Spinal cord (tissue), 10 donors: ENCODE measurements at places on chromosomes 5 and 9.

DNA sequence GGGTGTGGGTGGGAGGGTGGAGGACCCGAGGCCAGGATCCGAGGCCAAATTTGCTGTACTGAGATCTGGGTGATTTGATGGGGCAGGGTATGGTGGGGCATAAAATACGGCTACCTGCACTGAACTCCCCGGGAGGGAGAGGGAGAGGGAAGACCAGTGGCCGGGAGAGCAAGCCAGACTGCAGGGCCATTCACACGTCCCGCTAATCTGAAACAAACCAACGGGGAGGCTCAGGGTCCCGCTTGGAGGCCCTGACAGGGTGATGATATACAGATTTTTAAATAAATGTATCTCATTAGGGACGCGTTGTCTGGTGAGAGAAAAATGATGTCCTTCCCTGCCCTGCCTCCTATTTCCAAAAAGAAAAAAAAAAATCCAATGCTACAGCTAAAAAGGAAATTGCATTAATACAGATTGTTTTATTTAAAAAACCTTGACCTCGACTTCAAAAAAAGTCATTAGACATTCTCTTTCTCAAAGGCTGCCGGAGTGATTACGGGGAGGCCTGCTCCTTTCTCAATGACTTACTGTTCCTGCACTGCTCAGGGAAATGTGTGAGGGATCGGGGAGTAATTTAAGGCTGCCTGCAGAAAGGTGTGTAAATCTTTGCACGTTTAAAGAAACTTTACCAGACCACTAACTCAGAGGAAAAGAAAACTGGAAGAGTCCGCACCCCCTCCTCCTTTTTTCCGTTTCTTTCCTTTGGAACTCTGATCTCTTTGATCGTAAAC lies 11.5 kb upstream of the PRRX2 start:
- DNase-seq = no peak

GRCh38 chr5:61461926-61462325 lies 129.9 kb downstream of the ZSWIM6 start:
- DNase-seq = no peak

GRCh38 chr5:63439537-63439936 lies 522.7 kb downstream of the HTR1A start:
- DNase-seq = no peak

- DNase-seq = no peak
Measured at GRCh38 chr5:119177226-119177625, 106.3 kb downstream of the DMXL1 start.

GRCh38 chr5:117623042-117623805 lies 1048.6 kb upstream of the SEMA6A start:
- DNase-seq = no peak

DNA sequence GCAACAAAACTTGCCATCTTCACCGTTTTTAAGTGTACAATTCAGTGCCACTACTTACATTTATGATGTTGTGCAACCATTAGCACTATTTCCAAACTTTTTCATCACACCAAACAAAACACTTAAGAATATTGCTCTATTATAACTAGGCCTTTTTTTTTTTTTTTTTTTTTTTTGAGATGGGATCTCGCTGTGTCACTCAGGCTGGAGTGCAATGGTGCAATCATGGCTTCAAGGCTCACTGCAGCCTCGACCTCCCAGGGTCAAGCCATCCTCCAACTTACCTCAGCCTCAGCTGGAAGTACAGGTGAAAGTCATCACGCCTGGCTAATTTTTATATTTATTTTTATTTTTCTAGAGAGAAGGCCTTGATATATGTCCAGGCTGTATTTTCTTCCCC lies 22.3 kb upstream of the LMNB1 start:
- DNase-seq = no peak

GRCh38 chr9:110892689-110893088 lies 145.6 kb downstream of the LPAR1 start:
- DNase-seq = no peak

DNA sequence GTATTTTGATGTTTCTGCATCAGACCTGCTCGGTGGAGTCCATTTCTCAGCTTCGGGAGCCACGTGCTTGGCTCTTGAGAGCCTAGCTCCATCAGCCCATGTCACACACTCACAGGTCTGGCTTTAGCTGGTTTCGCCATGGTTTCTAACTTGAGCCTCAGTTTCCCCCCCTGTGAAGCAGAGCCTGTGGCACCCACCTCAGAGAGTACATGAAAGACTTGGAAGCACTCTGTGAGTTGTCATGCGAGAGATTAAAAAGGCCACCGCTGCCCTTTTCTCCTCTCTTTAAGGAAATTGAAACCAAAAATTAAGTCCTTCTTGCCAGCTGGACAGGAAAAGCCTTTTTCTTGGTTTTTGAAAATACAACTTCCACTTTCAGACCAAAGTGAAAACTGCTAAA lies 8.8 kb downstream of the TENT4A start:
- no peak for DNase-seq
